SK-N-DZ (cell line): ENCODE measurements at places on chromosomes 12 and 14.
A peak's percentile ranks its signal among the peaks of the same experiment; 100 is the strongest.

DNA sequence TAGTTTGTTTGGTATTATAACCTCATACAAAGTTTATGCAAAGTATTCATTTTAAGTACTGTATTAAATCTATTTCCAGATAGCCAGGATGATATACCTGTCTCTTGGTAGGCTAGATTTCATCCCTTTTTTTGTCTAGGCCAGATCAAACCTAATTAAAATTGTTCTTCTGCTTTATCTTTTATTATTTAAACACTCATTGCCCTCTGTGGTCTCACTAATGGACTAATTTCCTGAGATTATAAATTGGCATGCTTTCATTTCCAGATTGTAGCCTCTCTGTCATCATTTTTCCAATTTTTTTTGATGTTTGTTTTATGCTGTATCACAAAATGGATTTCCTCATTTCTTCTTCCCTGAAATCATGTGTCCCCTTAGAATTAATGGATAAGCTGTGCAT is 85.6 kb upstream of the TMEM263 start:
- no peak for DNase-seq

DNA sequence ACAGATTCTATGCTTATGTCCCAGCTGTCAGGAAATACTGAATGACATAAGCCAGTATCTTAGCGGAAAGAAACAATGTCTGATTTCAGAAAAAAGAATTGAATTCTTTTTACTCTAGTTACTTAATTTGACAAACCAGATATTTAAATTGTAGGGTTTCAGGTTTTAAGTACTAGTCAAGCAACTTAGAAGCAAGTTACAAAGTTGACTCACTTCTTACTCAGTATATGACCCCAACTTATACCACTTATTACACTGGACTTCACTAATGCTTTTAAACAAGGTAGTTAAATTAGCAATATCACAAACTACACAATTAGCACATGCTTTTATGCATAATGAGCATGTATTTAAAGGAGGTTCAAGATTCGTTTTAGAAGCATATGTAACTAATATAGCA is 7.1 kb downstream of the GMFB start:
- DNase-seq: no peak

- no peak for DNase-seq
Observed at GRCh38 chr12:122412851-122413433, 9.5 kb downstream of the CLIP1 start.

DNA sequence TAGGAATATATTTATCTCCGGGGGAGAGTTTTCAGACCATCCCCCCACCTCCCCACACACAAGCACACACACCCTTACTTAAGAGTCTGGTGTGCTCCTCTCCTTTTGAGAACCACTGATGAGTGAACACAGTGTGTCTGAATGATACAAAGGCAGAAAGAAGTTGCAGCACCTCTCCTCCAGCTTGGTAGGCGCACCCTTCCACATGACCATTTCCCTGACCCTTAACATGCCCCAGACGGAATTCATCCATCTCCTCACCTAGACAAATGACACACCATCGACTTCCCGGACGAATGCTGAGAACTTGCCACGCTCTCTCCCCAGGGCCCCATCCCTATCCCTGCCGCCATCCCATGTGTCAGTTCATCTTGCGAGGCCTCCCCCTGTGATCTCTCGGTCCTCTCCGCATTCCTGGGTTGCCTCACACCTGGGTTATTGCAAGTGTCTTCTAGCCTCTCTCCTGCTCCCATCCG is 3.9 kb downstream of the TNFRSF1A start:
- DNase-seq: no peak

GRCh38 chr14:66056268-66056907 is 429.8 kb upstream of the CCDC196 start:
- DNase-seq: no peak

DNA sequence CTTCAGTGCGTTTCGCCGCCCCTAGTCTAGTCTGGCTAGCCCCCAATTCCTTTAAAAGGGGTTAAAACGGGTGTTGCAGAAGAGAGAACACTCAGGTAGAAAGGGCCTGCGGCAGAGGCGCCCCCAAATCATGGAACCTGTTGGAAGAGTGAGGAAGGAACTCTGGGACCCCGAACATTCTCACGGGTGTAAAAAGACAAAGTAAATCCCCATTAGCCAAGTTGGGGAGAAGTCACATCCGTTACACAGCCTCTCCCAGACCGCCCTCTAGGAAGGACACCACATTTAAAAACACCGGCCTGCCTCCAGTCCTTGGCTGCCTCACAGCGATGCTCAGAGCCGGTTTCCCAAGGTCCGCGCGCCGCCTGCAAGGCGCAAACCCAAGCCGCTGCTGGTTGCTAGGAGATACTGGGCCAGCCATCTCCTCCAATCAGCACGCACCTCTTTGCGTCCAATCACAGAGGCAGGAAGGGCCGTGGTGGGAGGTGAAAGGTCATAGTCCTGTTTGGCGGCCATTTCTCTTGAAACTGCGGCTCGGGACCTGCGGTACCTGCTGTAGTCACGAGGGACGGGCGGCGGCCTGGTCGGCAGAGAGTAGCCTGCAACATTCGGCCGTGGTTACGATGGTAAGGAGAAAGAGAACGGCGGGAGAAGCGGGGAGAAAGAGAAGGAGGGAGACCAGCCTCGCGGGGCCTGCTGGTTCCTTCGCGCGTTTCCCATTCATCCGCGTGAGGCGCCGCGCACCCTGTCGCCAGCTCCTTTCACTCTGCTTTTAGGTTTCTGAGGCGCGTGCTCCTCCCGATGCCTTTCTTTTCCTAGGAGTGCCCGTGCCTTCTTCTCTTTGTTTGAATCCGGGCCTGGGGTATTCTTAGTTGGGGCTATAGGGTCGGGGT is at the start of gene SNRPF:
Gene SNRPF, plus strand, starts transcription at position 502 of the 893 bp plus-strand sequence. Its CDS starts 122 bp downstream, at position 624.
- DNase-seq: peak; percentile 96
